ENCODE measurements at places on chromosomes 6 and 20.

GRCh38 chr6:155171109-155171746 lies 92.6 kb upstream of the CLDN20 start:
- DNase-seq = peak; percentile 18

- no peak for DNase-seq
These were observed 175.7 kb downstream of the PDE10A start for GRCh38 chr6:165487347-165487746.

DNA sequence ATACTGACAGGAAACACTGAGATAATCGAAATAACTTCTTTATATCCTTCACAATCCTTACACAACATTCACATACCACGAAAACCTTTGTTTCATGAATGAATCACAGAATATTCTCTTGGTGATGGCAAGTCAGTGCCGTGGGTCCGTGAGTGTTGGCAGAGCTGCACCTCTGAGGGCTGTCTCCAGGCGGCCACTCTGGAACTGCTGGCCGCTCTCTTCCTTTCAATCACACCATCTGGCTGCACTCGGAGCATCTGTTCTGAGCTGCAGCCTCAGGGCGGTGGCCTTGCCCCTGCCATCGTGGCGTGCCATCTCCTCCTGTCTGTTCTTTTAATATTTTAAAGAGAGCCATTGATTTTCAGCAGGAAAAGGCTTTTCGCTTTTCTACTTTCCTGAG lies 129.4 kb upstream of the AFDN start:
- no peak for DNase-seq

DNA sequence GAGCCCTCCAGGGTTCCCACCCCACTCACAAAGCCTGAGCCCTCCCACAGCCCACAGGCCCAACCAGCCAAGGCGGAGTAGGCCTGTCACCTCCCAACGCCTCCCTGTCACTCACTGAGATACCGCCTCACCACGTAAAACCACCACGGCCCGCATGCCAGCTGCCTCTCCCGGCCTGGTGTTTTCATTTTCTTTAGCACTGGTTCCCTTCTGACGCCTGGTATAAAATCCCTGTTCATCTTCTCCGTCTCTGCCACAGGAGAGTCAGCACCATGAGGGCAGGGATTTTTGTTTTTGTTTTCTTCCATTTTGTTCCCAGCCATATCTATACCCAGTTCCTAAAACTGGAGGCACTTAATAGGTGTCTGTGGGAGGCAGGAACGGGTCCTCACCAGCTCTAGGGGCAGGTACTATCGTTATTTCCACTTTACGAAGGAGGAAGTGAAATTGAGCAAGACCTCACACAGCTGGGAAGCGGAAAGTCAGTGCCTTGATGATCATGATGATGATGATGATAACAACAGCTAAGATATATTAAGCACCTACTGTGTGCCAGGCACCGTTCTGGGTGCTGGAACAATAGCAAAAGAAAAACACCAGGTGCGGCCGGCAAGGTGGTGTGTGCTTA lies 58.6 kb downstream of the SNAI1 start:
- DNase-seq = no peak

- no peak for DNase-seq
These were observed 242.9 kb downstream of the TBX18 start for GRCh38 chr6:84521511-84521910.

DNA sequence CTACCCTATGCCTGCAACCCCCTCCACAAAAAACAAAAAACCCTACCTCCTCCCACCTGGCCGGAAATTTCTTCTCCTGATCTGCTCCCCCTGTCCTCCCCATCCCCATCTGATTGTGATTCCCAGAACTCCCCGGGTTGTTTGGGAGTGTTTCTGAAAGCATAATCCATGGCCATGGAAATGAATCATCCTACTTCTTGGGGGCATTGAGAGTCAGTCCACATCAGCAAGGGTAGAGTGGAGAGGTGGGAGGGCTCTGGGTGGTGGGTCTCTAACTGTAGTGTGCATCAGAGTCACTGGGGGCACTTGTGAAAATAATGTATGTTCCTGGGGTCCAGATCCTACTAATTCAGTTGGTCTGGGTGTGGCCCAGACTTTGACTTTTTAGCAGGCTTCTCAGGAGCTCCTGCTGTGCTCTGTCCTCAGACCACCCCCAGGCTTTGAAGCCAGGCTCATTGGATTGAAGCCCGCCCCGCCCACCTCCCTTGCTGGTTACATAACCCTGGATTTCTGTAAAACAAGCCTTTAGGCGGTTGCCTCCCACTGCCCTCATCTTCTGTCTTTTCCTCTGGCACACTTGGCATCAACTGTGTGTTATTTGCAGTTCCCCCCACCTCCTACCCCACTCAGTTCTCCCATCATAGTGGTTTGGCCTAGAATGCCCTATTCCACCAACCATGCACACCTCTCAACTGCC lies 10.5 kb downstream of the PIGT start:
- peak; percentile 40 for DNase-seq

DNA sequence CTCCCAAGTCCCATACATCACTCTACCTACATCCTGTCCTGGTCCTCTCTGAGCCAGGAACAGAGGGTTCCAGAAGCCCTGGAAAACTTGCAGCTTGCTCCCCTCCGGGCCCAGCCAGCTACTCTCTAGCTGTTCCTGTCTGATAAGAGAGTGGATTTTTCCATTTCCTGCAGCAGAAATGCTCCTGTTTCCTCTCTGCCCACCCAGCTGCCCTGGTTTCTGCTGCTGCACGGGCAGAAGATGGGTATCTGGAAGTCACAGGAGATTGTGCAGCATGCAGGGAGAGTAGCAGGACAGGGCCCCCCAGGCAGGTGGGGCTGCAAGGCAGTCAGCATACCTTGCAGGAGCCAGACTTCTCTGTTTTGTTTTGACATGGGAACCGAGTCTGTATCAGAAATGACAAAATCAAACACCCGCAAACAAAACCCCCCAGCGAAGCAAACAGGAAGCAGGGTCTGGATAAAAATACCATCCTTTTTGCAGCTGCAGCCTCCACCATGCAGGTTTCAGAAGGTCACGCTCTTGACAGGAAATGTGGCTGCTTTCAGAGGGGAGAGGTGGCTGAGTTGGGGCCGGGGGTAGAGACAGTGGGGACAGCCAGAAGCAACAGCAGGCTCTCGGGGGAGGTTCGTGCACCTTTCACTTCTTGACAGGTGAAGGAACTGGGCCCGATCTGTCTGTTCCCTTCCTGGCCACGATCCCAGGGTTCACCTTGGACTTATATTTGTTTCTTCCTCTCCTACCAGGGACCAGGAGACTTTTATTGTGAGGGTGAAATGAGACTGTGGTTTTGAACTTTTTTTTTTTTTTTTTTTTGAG lies 50.8 kb upstream of the FAM83D start:
- no peak for DNase-seq

- no peak for DNase-seq
These were observed 11.5 kb upstream of the DEFB113 start for GRCh38 chr6:49980898-49981297.

- DNase-seq = no peak
These were observed 18.8 kb downstream of the EFCAB8 start for GRCh38 chr20:32877507-32877906.

GRCh38 chr20:21184819-21185218 lies 58.9 kb downstream of the KIZ start:
- DNase-seq = no peak

DNA sequence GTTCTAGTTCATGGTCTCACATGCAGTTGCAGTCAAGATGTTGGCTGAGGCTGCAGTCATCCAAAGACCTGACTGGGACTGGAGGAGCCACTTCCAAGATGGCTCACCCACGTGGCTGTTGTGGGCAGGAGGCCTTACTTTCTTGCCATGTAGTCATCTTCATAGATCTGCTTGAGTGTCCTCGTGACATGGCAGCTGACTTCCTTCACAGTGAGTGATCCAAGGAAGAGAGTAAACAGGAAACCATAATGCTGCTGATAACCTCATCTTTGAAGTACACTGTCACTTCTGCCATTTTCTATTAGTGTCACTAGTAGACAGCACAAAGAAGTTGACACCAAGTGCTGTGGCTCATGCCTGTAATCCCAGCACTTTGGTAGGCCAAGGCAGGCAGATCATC lies 40.1 kb upstream of the AKIRIN2 start:
- no peak for DNase-seq

DNA sequence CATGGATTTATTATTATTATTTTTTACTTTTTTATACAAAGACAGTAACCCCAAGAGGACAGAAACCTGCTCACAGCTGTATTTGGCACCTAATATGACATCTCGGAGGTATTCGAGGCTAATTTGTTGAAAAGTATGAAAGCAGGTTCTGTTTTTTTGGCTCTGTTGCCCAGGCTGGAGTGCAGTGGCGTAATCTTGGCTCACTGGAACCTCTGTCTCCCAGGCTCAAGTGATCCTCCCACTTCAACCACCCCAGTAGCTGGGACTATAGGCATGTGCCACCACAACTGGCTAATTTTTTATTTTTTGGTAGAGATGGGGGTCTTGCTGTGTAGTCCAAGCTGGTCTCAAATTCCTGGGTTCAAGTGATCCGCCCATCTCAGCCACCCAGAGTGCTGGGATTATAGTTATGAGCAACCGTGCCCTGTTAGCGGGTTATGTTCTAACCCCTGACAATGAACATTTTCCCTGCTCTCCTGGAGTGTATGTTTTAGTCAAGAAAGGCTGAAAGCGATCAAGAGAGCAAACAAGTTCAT lies 53.7 kb upstream of the ZNF217 start:
- DNase-seq = no peak

GRCh38 chr6:157261606-157262005 lies 61.7 kb downstream of the TMEM242 start:
- no peak for DNase-seq

DNA sequence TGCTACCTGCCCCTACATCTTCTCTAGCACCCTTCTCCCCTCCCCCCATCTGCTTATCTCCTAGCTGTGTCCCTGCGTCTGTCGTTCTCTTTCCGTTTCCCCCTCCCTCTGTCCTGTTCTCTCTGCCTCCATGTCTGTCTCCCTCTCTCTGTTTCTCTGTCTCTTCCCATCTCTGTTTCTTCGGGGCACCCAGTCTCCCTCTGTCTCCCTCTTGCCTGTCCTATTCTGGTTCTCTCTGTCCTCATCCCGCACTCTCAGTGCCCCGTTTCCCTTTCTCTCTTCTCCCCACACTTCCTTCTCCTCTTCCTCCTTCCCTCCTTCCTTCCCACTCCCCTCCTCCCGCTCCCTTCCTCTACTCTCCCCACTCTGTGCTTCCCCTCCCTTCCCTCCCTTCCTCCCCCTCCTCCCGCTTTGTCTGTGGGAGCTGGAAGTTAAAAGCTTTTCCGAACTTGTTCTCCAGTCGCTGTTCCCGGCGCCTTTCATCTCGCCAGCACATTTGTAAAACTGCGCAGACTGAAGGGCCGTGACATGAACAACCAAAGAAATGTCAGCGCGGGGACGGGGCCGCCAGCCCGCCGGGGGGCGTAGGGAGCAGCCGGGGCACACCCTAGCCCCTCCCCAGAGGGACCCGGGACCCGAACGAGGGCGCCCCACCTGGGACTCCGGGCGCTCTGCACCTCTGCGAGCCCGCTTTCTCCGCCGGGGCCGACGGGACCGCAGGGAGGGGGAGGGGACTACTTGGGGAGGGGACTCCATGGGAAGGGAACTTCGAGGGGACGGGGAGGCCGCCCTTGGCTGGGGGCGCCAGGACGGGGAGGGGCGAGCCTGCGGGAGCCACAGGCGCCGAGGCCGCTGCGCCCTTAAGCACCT lies 4.0 kb upstream of the CDH22 start:
- no peak for DNase-seq

GRCh38 chr6:106099235-106099537 lies 13.1 kb downstream of the PRDM1 start:
- no peak for DNase-seq

DNA sequence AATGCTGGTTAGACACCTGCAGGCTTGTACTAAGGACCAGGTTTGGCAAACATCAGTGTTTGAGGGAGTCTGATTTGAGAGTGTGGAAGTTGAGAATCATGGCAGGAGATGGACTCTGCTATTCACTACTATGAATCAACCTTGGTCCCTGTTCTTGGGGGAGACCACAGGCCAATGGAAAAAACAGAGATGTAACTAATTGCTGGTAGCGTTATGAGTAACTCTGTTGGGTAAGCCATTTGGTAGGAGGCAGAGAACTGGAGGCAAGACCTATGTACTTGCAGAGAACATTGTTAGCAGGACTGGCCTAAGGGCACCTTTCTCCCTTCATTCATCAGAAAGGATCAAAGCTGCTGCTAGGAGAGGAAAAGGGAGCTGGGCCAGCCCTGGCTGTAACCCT lies 8.3 kb upstream of the WFDC2 start:
- no peak for DNase-seq

- no peak for DNase-seq
These were observed 12.1 kb downstream of the TMEM200A start for GRCh38 chr6:130377915-130378314.

DNA sequence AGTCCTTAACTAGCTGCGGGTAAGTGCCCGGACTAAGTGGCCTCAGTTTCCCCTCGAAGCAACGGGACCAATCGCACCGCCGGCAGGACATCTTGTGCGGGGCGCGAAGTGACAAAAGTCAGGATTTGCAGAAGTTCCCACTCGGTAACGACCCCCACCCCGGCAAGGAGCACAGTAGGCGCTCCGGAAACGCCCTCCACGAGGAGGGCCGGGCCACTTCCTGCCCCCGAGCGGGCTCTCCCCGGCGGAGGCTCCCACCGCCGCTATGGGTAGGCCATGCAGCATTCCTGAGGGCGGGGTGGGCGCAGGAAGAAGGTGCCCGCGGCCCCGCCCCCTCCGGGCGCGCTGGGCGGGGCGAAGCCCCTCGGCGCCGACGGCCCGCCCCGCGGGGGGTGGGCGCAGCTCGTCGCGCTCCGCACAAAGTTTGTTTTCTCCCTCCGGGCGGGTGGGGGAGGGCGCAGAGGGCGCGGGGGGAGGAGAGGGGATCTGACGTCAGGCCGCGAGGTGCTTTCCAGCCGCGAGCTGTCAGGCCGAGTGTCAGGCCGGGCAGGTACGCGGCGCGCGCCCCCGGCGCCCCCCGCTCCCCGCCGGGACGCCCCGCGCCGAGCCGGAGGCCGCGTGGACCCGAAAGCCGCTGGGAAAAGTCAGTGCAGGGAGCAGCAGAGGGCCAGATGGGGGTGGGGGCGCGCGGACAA lies at the start of gene TGIF2:
TGIF2 (plus strand) TSS at position 495 of the 695 bp plus-strand sequence. CDS start 5,178 bp downstream, outside the sequence.
- peak; percentile 58 for DNase-seq

DNA sequence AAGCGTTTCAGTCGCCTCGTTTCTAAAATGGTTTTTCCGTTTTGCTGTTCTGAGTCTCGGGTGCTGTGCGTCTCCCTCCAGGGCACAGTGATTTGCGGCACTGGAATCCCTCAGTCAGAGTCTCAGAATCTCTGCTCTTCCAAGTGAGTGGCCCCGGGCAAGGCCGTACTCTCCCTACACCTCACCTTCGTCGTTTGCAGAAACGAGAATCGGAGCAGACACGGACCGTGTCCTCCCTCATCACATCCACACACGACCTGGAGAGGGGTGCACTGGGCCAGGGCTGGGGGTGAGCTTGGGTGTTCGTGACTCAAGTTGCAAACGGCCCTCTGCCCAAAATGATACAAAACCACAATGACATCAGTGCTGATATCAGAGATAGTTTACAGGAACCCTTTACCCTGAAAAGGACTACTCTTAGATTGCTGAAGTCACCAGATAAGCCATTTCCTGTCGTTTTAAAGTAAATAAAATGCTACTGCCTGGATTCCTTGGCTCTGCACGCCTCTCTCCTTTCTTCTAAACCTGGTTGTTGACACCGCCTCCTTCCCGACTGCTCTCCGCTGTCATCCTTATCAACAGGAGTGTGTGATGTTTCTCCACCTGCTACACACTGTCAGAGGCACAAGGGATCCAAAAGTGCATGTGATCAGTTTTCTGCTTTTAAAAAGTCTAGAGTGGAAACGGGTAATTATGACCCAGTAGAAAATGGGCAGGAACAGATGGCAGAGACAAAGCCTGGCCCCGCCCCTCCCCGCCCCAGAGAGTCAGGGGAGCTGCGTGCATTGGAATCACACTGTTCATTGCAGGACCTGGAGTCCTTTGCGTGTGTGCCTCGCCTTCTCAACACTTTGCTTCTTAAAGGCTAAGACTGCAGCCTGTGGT lies 38.4 kb downstream of the KIF25 start:
- DNase-seq = no peak

Measured in substantia nigra (tissue), 51 donors.